Uterine smooth muscle cell (primary cell): ENCODE measurements at places on chromosomes 7 and 10. TPM values are rescaled to one million over a fixed set of nuclear protein-coding genes. Genes with fewer than 3 reads are reported as not detected.

RELN gene
- 6.5 and 14.9 TPM in 2 replicates for total RNA-seq

TNKS2 gene
- 63.2 and 66.4 TPM in 2 replicates for total RNA-seq

FAM25G gene
- total RNA-seq: not detected in 2 replicates

MACC1 gene
- under 0.01 TPM in 2 replicates for total RNA-seq

CALML3 gene
- not detected in 2 replicates for total RNA-seq

WEE2 gene
- total RNA-seq: not detected in 2 replicates

EXOSC1 gene
- 34.6 and 39.4 TPM in 2 replicates for total RNA-seq

CYP2C9 gene
- not detected in 2 replicates for total RNA-seq

SMO gene
- total RNA-seq: 10.8 and 29.2 TPM in 2 replicates

SPDYE6 gene
- total RNA-seq: 0.25 TPM in 1 of 2 replicates, not detected in the other

GDF2 gene
- total RNA-seq: not detected in 2 replicates

RAB19 gene
- not detected in 2 replicates for total RNA-seq

CYP3A4 gene
- total RNA-seq: not detected in 2 replicates

MYH16 gene
- total RNA-seq: 0.12 and 0.33 TPM in 2 replicates

ZNF786 gene
- 6.3 and 6.7 TPM in 2 replicates for total RNA-seq

SLC18A3 gene
- total RNA-seq: not detected in 2 replicates

MBL2 gene
- total RNA-seq: not detected in 2 replicates

NHLRC2 gene
- 18.6 and 23.9 TPM in 2 replicates for total RNA-seq

SPDYE9 gene
- total RNA-seq: not detected in 2 replicates

NODAL gene
- not detected in 2 replicates for total RNA-seq

FBXL13 gene
- total RNA-seq: 1.1 and 1.2 TPM in 2 replicates

TRIL gene
- total RNA-seq: 0.25 and 0.33 TPM in 2 replicates

OR9A2 gene
- not detected in 2 replicates for total RNA-seq

TET1 gene
- 2.0 and 2.5 TPM in 2 replicates for total RNA-seq

TMEM178B gene
- under 0.01 TPM in 1 of 2 replicates, not detected in the other for total RNA-seq

GIMAP4 gene
- total RNA-seq: 0.44 and 0.50 TPM in 2 replicates

ATG9B gene
- 0.11 and 0.12 TPM in 2 replicates for total RNA-seq

SAP25 gene
- total RNA-seq: not detected in 2 replicates
